ENCODE measurements at places on chromosomes 1 and 21. TPM values are rescaled to one million over a fixed set of nuclear protein-coding genes. Genes with fewer than 3 reads are reported as not detected.

CRNN gene
- total RNA-seq, result not detected

RAVER2 gene
- 21.8 TPM for total RNA-seq

ITLN2 gene
- total RNA-seq, result 15.8 TPM

DNA sequence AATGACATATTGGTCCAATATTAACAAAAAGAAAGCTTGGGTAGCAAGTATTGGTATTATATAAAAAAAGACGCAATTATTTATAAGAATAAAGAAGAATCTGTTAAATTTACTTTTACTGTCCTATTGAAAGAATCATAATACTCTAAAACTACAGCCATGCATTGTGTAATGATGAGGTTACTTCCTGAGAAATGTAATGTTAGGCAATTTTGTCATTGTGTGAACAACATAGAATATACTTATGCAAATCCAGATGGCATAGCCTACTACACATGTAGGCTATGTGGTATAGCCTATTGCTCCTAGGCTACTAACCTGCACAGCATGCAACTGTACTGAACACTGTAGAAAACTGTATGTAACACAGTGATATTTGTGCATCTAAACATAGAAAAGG, 121.2 kb upstream of the PTGFR start:
- H3K27ac ChIP-seq, result no peak overlapping the region
- no peaks in the 10 kb centered on the region for H3K36me3 ChIP-seq
- H3K4me1 ChIP-seq, result no peaks in the 10 kb centered on the region
- H3K27me3 ChIP-seq, result no peaks in the 10 kb centered on the region
- no peak overlapping the region for H3K4me3 ChIP-seq

DNA sequence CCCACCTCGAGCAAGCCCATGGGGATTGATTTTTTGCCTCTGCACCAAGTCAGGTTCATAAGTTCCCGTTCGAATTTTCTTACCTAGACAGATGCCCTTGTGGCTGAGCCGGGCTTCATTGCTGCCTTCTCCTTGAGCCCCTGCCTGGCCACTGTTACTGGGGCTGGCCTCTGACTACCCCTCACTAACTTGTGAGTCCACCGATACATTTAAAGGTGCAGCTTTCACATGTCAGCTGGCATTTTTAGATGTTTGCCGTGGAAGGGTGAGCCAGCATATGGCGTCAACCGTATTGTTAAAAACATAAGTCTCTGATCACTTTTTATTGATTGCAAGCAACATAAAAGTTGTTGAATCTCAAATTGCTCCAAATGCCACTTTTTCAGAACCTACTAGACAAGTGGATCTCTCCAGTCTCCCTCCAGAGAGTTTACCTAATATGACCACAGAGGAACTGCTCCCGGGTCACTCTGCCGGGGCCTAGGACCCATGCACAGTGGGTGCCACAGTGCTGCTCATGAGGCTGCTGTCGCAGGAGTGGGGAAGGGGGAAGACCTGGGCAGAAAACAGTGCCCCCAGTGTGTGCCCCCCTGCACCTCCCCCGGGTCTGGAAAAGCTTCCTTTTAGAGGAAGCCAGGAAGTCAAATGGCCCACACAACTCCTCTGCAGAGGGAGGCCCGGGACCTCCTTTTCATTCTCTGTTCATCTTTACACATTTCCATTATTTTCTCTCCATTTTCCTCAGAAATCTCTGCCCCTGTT, 18.8 kb downstream of the MX1 start:
- no peak overlapping the region for H3K27ac ChIP-seq
- DNase-seq, result no peak
- no peaks in the 10 kb centered on the region for H3K4me1 ChIP-seq
- H3K27me3 ChIP-seq, result no peaks in the 10 kb centered on the region
- no peak overlapping the region for H3K4me3 ChIP-seq
- no peaks in the 10 kb centered on the region for H3K36me3 ChIP-seq

DNA sequence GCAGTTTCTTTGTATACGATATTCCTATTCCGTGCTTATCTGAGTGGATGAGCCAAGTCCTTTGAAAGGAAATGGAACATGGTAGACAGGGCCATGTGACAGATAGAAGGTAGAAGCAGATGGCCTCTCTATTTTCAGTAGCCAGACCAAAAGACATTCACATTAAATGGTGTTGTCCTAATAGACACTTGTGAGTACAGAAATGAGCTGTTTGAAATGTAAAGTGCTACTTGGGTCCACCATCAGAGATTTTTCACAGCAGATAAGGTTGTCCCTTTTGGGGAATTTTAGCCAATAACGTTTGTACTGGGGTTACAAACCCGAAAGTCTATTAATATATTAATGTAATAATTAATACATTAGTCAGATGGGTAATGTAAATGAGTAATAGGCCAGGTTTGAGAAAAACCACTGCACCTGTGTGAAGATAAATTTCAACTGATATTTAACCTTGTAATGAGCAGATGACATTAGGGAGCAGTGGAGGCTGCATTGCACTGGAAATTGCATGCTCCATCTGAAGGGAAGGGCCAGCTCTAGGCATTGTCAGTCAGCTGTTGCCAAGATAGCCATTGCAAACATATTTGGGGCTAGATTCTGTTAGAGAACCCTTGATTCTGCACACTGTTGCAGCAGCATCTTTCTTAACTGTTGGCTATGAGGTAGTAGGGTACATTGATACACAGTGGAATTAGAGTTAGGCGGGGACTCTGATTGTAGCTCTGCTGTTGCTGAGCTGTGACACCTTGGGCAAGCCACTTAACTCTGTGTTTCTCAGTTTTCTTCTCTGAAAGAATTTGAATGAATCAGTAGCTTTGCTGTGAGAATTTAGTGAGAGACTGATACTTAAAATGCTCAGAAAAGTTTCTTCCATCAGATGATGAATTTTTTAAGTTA, 43.8 kb downstream of the FGGY start:
- no peak for DNase-seq
- no peaks in the 10 kb centered on the region for H3K4me1 ChIP-seq
- no peaks in the 10 kb centered on the region for H3K27me3 ChIP-seq
- no peaks in the 10 kb centered on the region for H3K36me3 ChIP-seq
- H3K27ac ChIP-seq, result no peak overlapping the region
- H3K4me3 ChIP-seq, result no peak overlapping the region

- no peak overlapping the region for H3K4me3 ChIP-seq
- H3K27me3 ChIP-seq, result no peaks in the 10 kb centered on the region
- no peaks in the 10 kb centered on the region for H3K4me1 ChIP-seq
- H3K27ac ChIP-seq, result no peak overlapping the region
Observed at GRCh38 chr1:27074175-27074780, 61.6 kb upstream of the TENT5B start.

- no peak overlapping the region for H3K4me3 ChIP-seq
- H3K36me3 ChIP-seq, result no peaks in the 10 kb centered on the region
- no peak overlapping the region for H3K27ac ChIP-seq
- H3K4me1 ChIP-seq, result no peaks in the 10 kb centered on the region
- no peaks in the 10 kb centered on the region for H3K27me3 ChIP-seq
Observed at GRCh38 chr1:215043401-215043800, 39.1 kb upstream of the KCNK2 start.

All from endodermal cell (in vitro differentiated cells).